MV-4-11 (cell line): ENCODE measurements at places on chromosomes 6 and 20.

DNA sequence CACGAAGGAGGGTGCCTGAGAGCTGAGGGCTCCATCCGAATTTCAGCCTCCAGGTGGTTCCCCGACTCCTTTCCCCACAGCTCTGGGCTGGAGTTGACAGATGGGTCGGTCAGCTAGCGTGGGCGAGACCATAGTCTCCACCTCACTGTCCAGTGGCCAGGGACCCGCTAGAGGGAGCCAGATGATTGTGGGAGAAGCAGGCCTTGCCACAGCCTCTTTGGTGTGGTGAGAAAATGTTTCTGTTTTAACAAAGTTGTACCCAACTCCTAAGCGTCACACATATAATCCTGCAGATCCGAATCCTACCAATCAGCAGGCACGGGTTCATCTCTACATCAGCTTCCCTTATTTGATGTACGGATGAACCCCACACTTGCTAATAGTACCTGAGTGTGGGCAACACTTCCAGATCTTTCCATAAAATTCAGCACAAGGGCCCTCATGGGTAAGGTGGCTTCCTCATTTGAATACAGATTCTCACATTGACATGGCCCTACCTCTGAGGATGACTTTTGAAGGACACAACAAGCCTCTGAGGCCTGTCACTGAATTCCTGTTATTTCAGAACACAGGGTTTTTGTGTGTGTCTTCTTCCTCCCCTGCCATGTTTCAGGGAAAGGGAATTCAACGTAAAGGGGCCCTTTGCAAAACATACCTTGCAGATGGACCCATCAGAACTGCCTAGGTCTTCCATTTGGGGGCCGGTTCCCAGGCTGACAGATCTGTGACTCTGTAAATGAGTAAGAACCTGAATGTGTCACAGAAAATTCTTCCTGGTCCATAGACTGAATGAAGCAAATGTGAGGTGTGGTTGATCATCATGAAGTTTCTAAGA lies 103.2 kb upstream of the DUSP22 start:
- peak; percentile 78 for DNase-seq

DNA sequence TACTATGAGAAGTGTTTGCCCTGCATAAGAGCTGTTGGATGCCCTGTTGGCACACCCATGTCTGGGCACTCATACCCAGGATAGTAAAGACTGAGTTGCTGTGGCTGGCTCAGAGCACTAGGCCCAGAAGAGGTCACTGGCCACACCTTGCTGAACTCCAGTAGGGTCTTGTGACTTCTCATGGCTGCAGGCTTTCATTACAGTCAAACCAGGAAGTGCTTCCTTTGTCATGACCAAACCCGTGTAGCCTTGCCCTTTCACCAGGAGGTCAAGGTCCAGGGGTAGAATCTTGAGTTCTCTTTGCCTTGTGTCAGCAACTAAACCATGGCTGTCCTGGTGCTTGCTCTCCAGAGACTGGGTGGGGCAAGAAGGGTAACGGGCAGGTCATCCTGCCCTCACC lies 49.5 kb downstream of the CD164 start:
- peak; percentile 36 for DNase-seq

- DNase-seq: no peak
Measured at GRCh38 chr6:22848121-22848520, 278.8 kb downstream of the HDGFL1 start.

DNA sequence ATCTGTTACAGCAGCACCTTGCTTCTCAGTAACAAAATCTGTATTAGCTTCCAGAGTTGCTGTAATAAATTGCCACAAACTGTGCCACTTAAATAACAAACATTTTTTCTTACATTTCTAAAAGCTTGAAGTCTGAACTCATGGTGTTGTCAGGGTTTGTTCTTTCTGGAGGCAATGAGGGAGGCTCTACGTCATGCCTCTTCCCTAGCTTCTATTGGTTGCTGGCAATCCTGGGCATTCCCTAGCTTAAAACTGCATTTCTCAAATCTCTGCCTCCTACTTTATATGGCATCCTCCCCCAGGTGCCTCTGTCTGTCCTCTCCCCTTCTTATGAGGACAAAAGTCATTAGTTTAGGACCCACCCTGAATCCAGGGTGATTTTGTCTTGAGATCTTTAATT lies 41.6 kb upstream of the TMEM244 start:
- no peak for DNase-seq

- no peak for DNase-seq
Measured at GRCh38 chr6:144820270-144820669, 535.1 kb downstream of the UTRN start.

- peak; percentile 77 for DNase-seq
Measured at GRCh38 chr6:43770372-43771209, 580 bp downstream of the VEGFA start.

DNA sequence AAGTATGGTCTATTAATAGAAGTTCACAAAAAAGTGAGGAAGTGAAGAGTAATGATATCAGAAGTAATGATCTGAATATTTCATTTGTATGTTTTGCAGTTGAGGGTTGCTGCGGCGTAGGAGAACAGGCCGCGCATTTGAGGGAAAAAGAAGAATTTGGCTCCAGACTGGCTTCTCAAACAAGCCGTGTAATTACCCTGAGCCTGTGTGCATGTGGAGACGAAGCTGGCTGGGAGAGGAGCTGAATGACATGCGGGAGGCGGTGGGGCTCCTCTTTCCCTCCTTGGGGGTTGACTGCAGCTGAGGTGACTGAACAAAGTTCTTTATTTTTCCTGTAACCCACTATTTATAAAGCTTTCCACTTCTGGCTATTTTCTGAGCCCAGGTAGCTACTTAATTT lies 115.5 kb upstream of the AFDN start:
- no peak for DNase-seq

DNA sequence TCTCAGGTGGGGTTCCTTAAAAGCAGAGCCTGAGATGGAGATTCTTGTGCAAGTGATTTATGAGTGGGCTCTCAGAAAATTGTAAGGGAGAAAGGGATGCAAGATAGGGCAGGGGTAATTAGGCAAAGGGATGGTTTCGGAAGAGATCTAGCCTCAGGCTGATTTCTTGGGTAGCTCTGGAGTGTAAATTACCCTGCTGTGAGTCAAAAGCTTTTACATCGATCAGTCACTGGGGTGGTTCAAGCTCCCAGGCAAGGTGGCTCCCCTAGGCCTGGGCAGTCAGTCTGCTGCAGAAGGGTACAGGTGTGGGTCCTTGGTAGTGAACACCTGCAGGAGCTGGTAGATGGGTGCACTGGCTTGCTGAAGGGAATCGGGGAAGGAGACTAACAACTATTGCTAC lies 11.1 kb upstream of the PM20D2 start:
- DNase-seq: no peak

GRCh38 chr20:54275359-54276111 lies 67.6 kb downstream of the PFDN4 start:
- no peak for DNase-seq

DNA sequence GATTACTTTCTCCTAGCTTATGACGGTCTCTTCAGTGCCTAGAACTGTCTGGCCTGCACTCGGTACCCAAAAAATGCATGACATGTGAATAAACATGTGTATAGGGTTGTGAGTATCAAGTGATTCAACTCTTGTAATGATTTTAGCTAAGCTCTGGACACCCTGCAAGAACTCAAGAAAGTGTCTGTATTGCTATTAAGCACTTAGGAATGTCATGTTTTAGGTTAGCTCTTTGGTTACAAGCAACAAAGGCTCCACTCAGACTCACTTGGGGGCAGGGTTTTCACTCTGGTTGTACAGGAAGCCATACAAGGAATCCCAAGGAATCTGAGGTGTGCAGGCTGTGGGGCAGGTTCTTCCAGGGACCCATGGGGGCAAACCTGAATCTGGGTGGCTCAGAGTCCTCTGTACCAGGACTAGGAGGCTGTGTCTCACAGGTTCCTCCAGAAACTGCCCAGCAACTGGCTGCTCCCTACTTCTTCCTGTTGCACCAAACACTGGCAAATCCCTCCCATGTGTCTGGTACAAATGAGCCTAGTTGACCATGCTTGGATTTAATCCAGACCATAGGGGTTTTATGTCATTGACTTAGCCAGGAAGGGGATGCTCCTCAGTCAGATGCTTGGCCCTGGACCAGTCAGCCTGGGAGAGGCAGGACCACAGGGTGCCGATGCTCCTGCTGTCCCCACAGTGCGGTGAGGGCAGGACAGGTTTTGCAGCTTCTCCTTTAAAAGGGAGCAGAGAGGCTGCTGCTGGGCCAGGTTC lies 77.9 kb upstream of the CDH4 start:
- no peak for DNase-seq

DNA sequence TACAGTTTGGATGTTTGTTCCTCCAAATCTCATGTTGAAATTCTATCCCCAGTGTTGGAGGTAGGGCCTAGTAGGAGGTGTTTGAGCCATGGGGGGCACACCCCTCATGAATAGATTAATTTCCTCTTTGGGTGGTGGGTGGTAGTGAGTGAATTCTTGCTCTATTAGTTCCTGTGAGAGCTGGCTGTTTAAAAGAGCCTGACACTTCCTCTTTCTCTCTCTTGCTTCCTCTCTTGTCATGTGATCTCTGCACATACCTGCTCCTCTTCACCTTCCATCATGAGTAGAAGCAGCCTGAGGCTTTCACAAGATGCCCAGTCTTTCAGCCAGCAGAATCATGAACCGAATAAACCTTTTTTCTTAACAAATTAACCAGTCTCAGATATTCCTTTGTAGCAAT lies 340.2 kb upstream of the CHD6 start:
- DNase-seq: no peak

DNA sequence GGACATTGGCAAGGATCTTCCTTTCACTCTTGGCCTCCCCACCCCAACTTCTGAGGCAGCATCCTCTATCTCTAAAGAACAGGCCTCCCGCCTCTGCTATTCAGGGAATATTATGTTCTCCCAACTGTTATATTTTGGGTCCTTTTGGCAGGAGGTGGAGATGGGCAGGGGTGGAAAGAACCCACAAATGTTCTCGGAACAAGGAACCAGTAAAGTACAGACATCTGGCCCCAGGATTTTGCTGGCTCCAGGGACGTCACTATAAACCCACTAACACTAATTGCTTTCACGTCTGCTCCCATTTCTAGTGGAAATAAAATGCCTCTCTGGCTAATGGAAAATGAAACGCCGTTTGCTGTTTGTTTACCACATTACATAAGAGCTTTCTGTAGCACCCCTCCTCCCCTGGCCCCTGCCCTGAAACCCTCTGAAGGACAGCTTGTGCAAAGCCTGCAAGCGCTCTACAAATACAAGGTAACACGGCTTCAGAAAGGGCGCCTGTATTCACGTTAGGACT lies 77.7 kb upstream of the TBC1D7 start:
- no peak for DNase-seq

DNA sequence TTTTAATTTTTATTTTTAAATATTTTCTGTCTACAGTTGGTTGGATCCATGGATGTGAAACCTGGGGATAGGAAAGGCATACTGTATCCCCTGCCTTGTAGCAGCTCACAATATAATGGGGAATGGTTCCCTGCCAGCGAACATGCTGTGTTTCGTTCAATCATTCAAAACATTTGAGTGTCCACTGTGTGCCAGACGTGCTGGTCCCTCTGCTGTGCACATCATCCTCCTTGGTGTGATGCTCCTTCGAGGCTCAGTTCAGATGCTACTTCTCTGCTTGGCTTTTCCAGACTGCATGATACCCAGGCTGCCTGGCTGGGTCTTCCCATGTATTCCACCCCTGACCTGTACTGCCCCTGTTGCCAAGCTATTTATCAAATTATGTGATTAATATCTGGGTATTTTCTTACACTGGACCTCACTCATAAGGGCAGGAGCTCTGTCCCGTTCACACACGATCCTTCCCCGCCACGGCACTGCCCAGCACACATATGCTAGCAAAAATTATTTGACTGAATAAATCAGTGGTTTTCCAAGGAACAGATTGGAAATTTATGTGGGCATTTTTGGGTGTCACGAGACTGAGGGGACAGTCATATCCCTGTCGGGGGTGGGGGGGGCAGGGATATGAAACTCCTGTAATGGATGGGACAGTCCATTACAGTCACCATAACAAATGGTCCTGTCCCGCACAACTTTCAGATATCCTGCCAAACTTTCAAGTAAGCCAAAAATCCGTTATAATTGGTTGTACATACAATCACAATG lies 4.9 kb downstream of the SDCBP2 start:
- DNase-seq: no peak

DNA sequence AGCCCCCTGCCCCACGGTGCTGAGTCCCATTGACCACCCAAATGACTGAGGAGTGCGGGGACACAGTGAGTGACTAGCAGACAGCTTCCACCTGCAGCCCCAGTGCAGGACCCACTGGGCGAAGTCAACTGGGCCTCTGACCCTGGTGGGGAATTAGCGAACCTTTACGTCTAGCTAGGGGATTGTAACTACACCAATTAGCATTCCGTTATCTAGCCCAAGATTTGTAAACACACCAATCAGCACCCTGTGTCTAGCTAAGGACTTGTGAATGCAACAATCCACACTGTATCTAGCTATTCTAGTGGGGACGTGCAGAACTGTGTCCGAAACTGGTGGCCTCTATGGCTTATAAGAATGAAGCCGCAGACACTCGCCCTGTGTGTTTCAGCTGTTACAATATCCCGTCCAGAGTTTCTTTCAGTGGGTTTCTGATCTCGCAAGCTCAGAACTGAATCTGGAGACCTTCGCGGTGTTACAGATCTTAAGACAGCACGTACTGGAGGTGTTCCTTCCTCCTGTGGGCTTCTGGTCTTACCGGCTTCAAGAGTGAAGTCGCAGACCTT lies 21.1 kb upstream of the GMPR start:
- DNase-seq: peak; percentile 76

- DNase-seq: no peak
Measured at GRCh38 chr6:126396131-126396530, 56.2 kb downstream of the CENPW start.

GRCh38 chr20:48875914-48876240 lies 45.6 kb upstream of the ARFGEF2 start:
- DNase-seq: peak; percentile 13

- no peak for DNase-seq
Measured at GRCh38 chr6:11279284-11279689, 46.8 kb upstream of the NEDD9 start.

- DNase-seq: peak; percentile 11
Measured at GRCh38 chr20:57389695-57390603, 1.2 kb upstream of the RBM38 start.

DNA sequence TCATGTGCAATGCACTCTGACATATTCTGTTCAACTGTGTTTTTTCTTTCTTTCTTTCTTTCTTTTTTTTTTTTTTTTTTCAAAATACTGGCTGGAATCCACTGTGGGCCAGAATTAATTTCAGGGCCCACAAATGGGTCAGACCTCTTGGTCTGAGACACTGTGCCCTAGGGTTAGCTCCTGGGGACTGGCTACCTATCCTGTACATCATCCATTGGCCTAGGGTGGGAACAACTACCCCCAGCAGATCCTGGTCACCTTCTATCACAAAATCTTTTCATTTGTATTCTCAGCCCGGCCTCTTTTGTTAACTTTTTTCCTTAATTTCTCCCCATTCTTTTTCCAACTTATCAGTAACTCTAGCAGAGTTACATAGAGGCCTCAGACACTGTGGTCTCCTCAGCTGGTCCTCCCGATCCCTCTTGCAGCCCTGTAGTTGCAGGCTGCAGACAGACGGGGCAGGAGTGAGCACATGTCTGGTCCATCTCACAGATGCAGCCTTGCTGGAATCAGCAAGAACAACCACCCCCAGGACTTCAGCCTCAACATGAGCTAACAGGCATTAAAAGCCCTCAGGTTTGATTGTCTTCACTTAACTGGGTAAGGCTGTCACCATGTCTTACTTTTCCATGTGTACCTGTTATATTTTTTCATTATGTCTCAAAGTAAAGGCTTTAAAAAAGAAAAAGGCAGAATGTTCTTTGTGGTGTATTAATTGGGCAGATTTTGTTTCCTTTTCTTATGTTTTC lies 41.3 kb downstream of the TXLNB start:
- peak; percentile 53 for DNase-seq
